ENCODE measurements at places on chromosomes 13 and 19.
A peak's percentile ranks its signal among the peaks of the same experiment; 100 is the strongest.

DNA sequence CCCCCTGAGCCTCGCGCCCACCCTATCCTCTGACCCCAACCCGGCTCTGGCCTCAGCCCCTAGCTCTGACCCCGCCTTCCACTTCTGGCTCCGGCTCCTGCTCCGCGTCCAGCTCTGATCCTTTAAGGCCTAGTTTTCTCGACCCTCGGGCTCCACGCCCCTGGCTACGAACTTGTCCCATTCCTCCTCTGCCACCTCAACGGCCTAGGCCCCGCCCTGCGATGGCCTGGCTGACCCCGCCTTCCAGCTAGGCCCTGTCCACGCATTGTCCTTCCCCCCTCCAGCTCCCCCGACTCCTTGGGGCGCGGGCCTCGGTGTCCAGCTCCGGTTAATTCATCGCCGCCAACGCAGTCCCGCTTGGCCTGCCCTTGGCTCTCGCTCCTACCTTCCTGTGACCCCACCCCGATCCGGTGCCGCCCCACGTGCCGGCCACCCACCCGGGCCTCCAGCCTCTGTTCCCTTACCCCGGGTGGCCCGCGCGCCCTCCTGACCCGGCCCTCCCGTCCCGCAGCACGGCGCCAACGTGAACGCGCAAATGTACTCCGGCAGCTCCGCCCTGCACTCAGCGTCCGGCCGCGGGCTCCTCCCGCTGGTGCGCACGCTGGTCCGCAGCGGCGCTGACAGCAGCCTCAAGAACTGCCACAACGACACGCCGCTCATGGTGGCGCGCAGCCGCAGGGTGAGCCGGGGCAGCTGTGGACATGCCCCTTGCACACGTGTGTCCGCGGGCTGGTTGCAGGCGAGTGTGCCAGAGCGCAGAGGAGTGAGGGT is 9.4 kb downstream of the BCL3 start:
- DNase-seq: peak; percentile 77

DNA sequence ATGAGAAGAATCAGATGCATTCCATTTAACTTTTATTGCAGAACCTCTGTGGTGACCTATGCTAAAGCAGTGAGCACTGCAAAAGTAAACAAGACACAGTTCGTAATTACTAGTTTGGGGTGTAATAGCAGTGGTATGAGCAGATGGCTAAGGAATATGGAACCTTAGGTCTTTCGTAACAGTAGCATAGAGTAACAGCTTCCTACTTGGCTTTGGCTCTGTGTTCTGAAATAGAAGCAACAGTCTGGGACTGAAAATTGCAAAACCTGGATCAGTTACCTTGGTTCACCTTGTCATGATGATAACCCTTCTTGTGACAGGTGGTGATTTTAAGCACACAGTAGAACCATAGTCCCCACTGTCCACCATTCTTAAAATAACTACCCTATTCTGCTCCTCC is 303.4 kb downstream of the GPC6 start:
- no peak for DNase-seq

GRCh38 chr19:55014714-55015113 is 23.4 kb downstream of the GP6 start:
- DNase-seq: no peak

GRCh38 chr13:113548171-113548641 is 36.3 kb upstream of the TFDP1 start:
- no peak for DNase-seq

GRCh38 chr13:84446972-84447639 is 564.8 kb upstream of the SLITRK1 start:
- DNase-seq: peak; percentile 41

DNA sequence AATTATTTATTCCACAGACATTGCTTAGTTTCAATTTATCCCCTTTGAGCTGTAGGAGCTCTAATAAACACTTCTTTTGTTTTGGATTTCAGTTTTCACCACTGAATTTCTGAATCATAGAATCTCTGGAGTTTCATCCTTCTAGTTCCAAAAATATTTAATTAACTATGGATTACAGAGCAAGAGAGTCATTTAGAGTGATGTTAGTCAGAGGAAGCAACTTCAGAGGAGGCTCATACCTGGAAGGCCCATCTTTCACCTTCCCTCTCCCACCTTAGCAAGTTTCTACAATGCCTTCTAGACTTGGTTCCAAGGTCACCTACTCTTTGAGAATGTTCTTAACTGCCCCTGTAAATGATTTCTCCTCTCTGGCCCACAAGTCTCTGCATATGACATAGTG is 353.2 kb downstream of the SPRY2 start:
- no peak for DNase-seq

DNA sequence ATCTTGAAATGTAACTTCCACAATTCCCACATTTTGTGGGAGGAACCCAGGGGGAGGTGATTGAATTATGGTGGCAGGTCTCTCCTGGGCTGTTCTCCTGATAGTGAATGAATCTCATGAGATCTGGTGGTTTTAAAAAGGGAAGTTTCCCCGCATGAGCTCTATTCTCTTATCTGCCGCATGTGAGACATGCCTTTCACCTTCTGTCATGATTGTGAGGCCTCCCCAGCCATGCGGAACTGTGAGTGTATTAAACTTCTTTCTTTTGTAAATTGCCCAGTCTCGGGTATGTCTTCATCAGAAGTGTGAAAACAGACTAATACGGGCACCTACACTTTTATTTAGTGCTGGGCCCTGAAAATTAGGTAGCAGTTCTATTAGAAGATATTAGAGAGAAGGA is 45.8 kb downstream of the TNFSF13B start:
- peak; percentile 77 for DNase-seq

DNA sequence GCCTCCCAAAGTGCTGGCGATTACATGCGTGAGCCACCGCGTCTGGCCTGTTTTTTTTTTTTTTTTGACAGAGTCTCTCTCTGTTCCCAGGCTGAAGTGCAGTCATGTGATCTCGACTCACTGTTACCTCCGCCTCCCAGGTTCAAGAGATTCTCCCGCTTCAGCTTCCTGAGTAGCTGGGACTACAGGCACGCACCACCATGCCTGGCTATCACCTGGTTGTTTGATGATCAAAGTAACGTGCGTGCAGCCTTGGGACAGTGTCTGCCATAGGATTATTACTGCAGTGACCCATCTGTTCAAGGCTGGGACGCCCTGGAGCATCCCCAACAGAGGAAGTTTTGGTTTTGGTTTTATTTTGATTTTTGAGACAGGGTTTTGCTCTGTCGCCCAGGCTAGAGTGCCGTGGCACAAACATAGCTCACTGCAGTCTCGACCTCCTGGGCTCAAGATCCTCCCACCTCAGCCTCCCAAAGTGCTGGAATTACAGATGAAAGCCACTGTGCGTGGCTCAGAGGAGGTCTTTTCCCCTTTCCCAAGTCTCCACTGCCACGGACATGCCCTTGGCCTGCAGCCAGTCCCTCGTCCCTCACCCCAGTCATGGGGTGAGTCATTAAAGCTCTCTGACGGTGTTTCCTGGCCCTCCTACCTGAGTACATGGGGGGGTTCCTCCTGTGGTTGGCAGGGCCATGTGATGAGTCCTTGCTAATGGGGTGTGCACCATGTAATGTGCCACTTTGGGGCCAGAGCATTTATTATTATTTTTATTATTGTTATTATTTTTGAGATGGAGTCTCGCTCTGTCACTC is 65.6 kb downstream of the IER2 start:
- no peak for DNase-seq

- DNase-seq: no peak
Measured at GRCh38 chr13:29496241-29496712, 99.2 kb downstream of the SLC7A1 start.

DNA sequence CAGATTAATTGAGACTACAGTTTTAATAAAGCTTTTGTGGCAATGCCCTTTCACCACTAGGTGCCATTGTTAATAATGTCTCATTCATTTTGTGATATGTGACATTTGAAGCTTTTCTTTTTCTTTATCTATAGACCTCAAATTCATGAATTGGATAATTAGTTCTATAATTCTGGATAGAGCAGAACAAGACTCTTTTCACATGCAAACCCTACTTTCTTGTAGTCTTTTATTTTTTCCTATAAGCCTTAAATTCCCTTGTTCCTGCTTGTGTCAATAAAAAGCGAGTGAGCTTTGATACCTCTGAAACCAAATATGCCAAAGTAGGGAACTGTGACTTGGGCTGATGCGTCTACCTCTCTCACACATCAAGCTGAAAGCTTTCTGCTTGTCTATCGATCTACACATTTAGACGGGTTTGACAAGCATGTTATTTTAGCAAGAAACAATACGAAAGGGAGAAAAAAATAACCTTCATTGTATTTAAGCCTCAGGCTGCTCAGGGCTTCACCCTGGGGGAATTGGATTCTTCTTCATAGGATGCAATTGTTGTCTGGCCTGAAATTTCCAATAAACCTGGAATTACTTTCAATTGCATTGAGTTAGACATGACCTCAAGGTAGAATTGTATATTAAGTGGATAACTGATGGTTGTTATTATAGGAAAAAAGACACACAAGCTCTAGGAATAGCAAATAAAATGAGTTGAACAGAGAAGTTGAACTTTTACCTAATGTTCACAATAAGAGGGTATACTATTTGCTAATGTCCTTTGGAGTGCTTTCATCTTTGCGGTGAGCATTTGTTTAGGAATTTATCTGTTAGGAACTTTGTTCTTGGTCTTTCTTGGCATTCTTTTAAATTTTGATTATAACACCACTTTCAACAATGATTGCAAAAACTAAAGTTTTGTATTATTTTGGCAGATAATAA is 1150.2 kb upstream of the PCDH9 start:
- DNase-seq: no peak

- no peak for DNase-seq
Measured at GRCh38 chr13:34719060-34719875, 222.8 kb upstream of the NBEA start.

- DNase-seq: peak; percentile 64
Measured at GRCh38 chr19:40803857-40804782, 5.1 kb downstream of the EGLN2 start.

- DNase-seq: peak; percentile 13
Measured at GRCh38 chr19:7597689-7598088, 2.0 kb downstream of the CAMSAP3 start.

DNA sequence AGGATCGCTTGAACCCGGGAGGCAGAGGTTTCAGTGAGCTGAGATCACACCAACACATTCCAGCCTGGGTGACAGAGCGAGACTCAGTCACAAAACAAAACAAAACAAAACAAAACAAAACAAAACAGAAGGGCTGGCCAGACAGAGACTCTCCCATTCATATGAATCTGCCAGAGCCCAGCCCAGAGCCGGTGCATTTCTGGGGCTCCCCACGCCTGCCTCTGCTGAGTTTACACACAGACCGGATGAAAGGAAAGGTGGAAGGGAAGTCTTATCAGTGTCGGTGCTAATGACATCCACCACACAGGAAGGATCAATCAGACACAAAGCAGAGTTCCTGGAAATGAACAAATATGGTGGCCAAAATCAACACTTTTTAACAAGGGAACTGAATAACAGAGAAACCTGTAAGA is 6.8 kb downstream of the TRAPPC6A start:
- DNase-seq: no peak

DNA sequence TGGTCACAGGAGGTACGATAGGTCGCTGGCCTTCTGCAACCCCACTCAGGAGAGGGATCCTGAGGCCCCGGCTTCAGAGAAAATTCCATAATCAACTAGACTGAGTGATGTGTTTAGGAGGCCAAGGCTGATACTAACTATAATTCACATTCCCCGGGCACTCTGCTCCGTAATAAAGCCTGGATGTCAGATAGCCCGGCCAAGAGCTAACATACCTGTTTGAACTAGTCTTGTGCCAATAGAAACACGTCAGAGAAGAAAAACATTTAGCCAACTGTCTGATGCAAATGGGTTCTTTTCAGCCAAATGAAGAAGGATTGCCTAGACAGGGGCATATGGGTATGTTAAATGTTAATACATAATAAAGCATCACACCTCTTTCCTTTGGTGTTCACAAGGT is 204.2 kb downstream of the TSHZ3 start:
- DNase-seq: no peak

- DNase-seq: no peak
Measured at GRCh38 chr19:1752757-1753728, at the start of gene ONECUT3. ONECUT3 (plus strand) TSS chr19:1753506; CDS start chr19:1753663, 157 bp downstream.

GRCh38 chr13:29459813-29460355 is 135.6 kb downstream of the SLC7A1 start:
- no peak for DNase-seq

DNA sequence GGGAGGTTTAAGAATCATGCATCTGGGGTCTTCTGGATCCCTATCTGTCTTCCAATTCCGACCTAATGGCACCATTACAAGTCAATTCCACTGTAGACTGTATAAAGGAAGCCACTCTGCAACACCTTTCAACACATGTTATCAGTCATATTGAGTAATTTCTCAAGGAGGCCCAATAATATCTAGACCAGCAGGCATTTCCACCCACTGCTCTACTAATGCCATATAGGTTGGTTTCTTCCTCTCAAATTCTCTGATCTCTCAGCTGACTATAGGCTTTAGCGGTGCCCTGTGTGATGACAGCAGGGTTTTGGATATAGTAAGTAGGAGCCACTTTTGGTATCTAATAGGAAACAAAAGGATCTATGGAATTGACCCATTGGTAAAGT is 12.4 kb upstream of the ITM2B start:
- no peak for DNase-seq

DNA sequence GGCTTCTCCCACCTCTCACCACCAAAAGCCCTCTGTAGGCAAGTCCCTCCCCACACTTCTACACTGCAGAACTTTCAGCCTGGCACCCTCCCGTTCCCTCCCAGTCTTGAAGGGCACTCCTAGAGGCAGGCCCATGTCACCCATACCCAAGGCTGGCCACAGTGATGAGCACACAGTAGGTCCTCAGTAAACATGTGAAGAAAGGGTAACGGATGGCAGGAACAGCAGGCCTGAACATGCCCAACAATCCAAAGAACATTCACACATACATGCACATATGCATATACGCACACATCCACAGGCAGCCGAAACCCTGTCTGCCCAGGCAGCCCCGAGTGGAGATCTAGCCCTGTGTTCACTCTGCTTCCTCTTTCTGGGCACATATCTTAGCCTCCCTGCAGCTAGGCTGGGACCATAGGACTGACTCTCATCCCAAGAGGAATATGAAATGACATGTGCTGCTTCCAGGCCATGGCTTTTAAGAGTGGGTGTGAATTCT is 55.2 kb downstream of the CEBPG start:
- DNase-seq: no peak
